ENCODE measurements at places on chromosomes 6 and 20. TPM values are rescaled to one million over a fixed set of nuclear protein-coding genes. Genes with fewer than 3 reads are reported as not detected.

C20orf202 gene
- total RNA-seq = 0.66 TPM

SLC17A1 gene
- 0.63 TPM for total RNA-seq

BPIFB2 gene
- total RNA-seq = 0.17 TPM

CALHM6 gene
- total RNA-seq = 4.8 TPM

CFAP61 gene
- 0.78 TPM for total RNA-seq

C20orf141 gene
- total RNA-seq = not detected

Measured in mucosa of gallbladder (tissue), 1 donor.